HT1080 (cell line): ENCODE measurements at places on chromosomes 12 and 14.

GRCh38 chr12:78278706-78279190 is 448.1 kb downstream of the NAV3 start:
- no peak for DNase-seq

- peak; percentile 88 for DNase-seq
Observed at GRCh38 chr14:68824517-68825347, 31.9 kb upstream of the ZFP36L1 start.

DNA sequence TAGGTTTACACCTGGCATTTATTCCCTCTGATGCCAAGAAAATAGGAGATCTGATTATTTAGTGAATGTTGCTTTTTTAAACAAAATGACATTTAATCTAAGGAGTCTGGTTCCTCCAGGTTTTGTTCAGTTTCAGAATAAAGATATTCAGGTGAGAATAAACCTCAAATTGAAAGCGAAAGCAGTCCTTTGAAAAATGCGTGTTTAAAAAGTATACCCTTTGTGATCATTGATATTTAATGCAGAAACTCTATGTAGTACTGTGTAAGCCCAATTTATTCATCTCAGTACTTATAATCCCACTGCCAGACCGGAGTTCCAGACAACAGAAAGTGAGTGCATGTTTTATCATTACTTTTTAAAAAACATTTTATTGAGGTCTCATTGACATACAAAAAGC is 210.2 kb downstream of the KCNC2 start:
- no peak for DNase-seq

- DNase-seq = peak; percentile 86
Observed at GRCh38 chr14:20412876-20413743, at the start of gene TEP1. Gene TEP1 (minus strand): TSS chr14:20413501. CDS start chr14:20408439, 5,062 bp downstream.

- DNase-seq = no peak
Observed at GRCh38 chr14:23406244-23406643, 1.8 kb downstream of the MYH6 start.
